ENCODE measurements at places on chromosomes 1 and 21.

GRCh38 chr1:225469051-225469450, 41.2 kb upstream of the LBR start:
- DNase-seq, result peak; percentile 4

DNA sequence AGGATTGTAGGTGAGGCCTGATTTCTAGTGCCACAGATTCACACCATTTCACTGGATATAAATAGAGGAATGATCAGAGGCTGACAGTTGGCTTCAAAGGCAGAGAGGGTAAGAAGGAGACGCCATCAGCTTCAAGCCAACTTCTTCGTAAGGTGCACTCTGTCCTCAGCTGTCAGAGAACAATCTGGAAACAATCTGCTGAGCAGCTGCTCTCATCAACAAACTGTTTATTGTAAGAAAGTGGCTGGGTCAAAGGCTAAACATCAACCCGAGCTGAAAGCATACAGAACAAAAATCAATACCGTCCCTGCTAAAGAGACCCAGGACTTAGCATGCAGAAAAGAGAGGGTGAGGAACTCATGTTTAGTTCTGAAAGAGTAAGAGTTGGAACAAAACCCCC, 48.2 kb downstream of the HLCS start:
- DNase-seq, result no peak

DNA sequence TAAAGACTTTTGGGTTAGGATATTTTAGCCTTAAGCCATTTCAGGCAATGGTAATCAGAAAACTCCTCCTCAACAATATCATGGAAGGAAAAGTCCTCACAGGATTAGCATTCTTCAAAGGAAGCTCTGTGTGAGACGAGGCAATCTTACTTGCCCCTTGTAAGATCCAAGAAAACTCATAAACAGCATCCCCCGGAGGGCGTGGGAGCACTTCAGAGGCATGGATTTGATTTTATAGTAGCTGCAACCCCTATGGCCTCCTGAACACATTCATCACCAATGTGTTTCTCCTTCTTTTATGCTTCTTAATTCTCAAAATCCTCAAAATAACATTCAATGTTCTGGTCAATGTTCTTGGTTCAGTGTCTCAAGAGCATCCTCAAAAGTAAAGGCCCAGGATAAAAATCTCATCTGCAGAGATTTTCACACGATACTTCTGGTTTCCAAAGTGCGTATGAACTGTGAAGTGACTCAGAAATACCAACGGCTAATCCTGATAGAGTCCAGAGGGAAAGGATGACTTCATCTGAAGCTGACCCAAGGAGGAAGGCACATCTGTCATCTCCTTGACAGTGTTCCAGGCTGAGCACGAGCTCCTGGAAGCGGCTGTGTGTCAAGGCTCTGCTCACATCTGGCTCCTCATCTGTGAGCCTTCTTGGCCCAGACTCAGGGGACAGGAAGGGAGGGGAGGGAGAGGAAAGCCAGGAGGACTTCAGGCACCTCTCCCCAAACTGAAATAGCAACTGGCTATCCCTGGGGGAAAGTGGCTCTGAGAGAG, 49.3 kb upstream of the PSEN2 start:
- DNase-seq, result no peak

DNA sequence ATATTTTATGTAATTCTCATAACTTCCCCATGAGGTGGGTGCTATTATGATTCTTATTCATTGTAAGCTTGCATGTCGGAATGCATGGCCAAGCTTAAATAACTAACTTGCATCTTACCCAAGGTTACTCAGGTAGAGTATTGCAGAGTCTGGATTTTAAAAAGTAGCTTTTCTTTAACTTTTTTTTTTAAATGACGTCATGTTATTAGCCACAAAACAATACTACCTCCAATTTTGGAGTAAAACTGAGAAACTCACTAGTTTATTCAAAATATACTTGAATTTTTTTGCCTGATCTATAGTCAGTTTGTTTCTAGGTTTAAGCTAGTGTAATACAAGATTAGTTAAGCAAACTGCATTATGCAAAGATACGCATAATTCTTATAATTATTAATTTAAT, 57.8 kb downstream of the NEGR1 start:
- no peak for DNase-seq

- DNase-seq, result no peak
These were observed 22.7 kb upstream of the CD55 start for GRCh38 chr1:207298636-207299398.

- no peak for DNase-seq
These were observed 74.2 kb upstream of the QSOX1 start for GRCh38 chr1:180080439-180080838.

GRCh38 chr1:110243574-110243973, 33.5 kb downstream of the KCNC4 start:
- peak; percentile 66 for DNase-seq

DNA sequence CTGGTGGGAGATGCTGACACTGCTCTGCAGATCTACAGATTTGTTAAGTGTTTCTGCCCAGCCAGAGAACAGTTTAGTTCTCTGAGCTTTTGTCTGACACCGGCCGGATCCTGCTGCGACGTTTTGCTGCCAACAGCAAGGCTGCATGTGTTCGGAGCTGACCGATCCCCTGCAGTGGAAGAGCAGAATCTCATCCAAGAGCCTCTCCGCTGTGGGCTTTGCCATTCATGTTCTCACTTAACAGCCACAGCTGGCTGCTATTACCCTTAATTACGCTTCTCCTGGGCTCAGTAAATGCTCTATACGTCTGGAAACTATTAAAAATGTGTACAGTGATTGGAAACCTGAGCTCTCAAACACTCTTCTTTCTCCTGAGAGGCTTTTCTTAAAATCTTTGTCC, 105.3 kb downstream of the BCAR3 start:
- DNase-seq, result no peak

- DNase-seq, result no peak
These were observed 42.1 kb upstream of the PLA2G2C start for GRCh38 chr1:20228314-20228825.

DNA sequence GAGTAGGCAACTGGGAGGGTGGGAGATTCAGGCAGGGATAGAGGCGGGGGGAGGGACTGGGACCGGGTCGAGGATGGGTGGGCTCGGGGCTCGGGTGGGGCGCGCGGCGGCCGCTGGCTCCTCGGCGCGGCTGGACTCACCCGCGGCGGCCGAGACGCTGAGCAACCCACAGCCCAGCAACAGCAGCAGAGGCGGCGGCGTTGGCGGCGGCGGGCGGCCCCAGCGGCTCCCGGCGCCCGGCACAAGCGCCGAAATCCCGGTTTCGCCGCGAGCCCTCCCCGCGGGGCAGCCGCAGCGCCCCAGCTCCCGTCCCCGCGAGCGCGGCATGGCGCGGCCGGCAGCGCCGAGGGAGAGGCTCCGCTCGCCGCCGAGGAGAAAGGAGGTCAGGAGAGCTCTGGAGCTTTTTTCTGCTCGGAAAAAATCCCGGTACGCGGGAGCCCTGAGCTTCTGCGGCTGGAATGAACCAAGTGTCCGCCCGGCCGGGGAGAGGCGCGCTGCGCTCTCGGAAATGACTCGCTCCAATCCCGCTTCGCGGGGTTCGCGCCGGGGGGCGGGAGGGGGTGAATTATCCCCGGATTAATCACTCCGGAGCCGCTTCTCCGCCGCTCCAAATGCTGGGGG, at the start of gene CSMD2:
TSS of gene CSMD2 (minus strand) at position 460 of the 621 bp plus-strand sequence. CDS start at position 327, 133 bp downstream.
- DNase-seq, result no peak

DNA sequence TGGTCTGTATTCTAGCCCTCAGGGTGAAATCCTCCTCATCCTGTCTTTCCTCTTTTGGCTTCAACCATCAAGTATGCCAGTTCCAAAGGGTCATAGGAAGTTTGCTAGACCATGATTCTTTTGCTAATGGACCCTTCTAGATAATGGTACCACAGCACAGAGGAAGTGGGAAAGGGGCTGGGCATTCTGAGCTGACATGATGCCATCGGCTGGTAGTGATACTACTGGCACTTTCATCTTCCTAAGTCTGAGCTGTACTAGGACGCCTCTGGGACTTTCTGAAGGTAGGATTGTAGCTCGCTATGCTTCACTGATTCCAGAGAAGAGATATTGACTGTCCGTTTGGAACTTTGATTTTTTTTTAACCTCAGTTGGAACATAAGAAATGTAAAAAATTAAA, 11.4 kb downstream of the FASLG start:
- peak; percentile 52 for DNase-seq

DNA sequence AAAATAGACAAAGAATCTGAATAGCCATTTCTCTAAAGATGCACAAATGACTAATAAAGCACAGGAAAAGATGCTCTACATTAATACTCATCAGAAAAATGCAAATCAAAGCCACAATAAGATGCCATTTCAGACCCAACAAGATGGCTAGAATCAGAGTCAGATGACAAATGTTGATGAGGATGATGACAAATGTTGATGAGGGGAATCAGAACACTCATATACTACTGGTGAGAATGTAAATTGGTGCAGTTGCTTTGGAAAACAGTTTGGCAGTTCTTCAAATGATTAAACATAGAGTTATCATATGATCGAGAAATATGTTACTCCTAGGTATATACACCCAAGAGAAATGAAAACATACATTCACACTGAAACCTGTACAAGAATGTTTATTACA, 33.9 kb downstream of the LRRC40 start:
- no peak for DNase-seq

DNA sequence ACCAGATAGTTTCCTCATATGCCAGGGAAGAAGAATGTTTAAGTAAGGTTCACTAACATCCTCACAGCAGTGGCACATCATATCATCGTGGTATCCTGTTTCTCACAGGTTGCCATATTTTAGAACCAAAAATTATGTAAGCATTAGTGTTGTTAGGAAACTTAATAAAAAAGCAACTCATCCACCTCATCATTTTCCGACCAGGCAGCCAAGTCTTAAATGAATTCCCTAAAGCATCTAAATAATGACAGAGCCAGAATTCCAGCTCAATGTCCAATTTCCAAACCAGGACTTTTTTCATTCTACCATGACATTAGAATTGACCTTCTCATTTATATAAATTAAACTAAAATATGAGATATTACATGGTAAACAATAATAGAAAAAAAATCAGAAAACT, 272.7 kb downstream of the NTNG1 start:
- no peak for DNase-seq

- DNase-seq, result peak; percentile 43
These were observed at the start of gene KRTAP12-3 for GRCh38 chr21:44657635-44658540. Gene KRTAP12-3 (plus strand): TSS chr21:44657932. CDS start chr21:44657980, 48 bp downstream.

DNA sequence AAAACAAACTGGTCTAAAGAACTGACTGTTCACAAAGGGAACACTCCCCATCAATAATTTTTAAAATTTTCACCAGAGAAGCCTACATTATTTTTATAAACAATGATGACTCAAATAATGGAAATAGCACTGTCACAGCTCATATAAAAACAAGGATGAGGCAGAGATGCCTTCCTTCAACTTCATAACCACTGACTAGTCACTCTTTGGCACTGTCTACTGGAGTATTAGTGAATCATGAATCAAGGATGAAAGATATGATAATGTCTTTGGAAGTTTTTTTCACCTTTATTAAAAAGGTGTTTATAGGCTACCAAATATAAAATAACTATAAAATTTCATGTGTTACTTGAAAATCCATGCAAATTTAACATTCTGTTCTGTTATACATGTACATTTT, 316.9 kb downstream of the VAV3 start:
- DNase-seq, result no peak

DNA sequence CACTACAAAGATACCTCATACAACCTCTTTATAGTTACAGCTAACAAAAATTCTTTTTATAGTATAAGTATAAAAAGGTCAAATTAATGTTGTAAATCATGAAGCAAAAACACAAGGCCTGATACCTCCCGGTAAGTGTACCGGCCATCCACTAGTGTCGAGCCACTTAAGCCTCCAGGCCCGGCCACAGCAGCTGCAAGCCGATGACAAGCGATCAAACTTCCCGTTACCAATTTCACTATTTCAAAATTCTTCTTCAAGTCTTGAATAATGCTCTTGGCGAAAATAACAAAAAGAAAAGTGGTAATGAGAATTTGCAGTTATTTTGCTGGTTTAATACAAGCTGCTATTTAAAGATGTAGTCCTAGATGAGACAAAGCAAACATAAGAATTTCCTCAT, 67.6 kb downstream of the USP24 start:
- DNase-seq, result no peak

GRCh38 chr1:28323720-28324119, 5.1 kb upstream of the MED18 start:
- no peak for DNase-seq

- no peak for DNase-seq
These were observed 126.8 kb downstream of the BEND5 start for GRCh38 chr1:48649880-48650279.

DNA sequence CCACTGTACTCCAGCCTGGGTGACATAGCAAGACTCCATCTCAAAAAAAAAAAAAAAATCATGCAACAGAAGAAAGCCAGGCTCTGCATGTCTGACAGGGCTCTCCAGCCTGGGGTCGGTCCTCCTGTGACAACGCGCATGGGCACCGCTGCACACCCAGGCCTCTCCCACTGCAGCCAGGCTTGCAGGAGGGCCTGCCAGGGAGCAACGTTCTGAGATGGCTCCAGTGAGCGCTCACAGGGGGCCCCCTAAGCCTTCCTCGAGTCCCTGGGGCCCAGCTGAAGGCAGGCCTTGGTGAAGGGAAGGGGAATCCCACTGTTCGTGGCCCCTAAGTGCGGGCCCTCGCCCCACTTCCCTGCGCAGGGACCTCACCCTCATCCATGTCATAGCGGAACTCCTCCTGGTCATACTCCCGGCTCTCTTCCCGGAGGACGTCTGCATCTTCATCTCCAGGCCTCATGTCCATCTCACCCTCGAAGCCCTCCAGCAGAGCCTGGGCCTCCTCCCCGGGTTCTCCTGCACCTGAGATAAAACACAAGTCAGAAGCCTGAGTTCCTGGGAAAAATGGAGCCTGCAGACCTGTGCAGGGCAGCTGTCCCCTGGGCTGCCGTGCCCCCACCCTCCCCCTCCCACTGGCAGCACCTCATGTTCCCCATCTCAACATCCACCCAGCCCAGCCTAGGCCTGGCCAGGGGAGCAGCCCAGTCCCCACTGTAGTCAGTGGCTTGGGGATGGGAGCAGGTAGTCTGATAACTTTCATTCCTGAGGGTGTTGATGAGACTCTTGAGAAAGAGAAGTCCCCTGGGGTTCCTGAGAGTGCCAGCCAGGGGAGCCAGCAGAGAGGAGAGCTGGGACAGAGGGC, 20.3 kb downstream of the RSPH1 start:
- no peak for DNase-seq

- DNase-seq, result no peak
These were observed 106.0 kb downstream of the ELAVL4 start for GRCh38 chr1:50214717-50215116.

Measured in activated CD4-positive, alpha-beta T cell treated with anti-CD3 and anti-CD28 coated beads for 36 hours (primary cell).